T-helper 17 cell (primary cell): ENCODE measurements at places on chromosomes 3 and 15. TPM values are rescaled to one million over a fixed set of nuclear protein-coding genes. Genes with fewer than 3 reads are reported as not detected.
A peak's percentile ranks its signal among the peaks of the same experiment; 100 is the strongest.

Gene CNTN4
- total RNA-seq = not detected

Gene REC114
- total RNA-seq = not detected

- no peak overlapping the region for H3K4me3 ChIP-seq
These were observed 142.4 kb downstream of the EPHB1 start for GRCh38 chr3:134937256-134938028.

- no peak for DNase-seq
- peaks cover 77% of the 10 kb centered on the region for H3K4me1 ChIP-seq
- no peaks in the 10 kb centered on the region for H3K27me3 ChIP-seq
- H3K36me3 ChIP-seq = no peaks in the 10 kb centered on the region
These were observed 94.4 kb downstream of the SLCO3A1 start for GRCh38 chr15:91947683-91948608.

DNA sequence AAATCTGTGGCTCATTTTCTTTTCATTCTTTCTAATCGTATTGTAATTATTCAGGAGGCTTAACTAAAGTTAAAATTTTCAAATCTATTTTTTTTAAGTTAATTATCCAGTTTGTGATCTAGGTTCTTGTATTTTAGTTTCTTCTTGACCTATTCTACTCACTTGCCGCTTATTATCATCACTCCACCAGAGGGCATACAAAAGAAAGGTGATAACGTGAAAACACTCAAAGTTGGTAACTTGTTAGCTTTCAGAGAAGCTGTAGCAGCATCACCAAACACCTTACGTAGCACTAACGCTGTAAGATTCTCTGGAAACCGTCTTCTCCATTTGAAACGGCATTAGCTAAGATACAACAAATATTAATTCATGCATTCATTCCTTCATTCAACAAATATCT lies 4.8 kb downstream of the GNB4 start:
- peaks cover 67% of the 10 kb centered on the region for H3K27me3 ChIP-seq
- DNase-seq = no peak
- peaks cover 10% of the 10 kb centered on the region for H3K36me3 ChIP-seq
- H3K27ac ChIP-seq = no peak overlapping the region

DNA sequence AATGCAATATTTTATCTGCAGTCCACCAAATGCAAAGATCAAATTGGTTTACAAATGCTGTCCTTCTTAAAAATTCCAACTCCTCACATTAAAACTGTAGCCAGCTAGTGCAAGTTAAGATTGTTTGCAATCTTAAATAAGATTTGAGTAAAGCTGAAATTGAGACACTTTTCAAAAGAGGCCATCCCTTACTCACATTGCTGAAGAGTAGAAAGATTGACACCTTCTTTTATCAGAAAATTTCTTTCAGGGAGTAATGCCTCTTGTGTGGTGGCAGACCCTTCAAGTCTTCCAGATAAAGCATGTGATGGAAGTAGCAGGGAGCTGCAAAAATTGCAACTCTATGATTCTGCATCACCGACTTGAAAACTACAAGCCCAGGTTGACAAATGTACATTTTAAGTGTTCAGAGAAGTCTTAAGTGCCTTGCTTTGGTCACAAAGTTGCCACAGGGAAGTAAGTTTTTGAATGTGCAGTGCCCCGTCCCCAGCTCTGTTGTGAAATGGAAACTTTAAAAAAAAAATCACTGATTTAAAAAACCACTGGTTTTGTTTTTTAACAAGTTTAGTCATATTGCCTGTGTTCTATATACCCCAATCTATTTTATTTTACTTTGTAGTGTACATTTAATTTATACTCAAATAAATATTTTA lies 12.6 kb downstream of the CD86 start:
- DNase-seq = no peak
- H3K36me3 ChIP-seq = no peaks in the 10 kb centered on the region

DNA sequence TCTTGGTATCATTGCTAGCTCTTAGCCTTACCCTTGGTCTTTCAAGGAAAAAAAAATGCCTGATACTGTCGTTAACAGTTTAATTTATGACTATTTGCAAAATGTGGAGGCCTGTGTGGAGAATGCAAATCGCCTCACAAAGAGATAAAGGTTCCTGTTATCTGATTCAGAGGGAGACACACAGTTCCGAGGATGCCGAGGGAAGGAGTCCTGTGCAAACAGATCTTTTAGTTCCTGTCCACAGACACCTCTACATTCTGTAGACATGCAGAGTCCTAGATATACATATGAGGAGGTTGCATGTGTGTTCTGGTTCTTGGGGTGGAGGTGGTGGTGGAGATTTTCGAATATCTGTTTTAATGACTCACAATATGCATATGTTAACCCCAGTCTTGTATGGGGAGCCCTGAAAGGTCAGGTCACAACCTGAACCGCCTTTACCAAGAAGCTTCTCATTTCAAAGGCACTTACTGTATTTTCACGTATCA lies 5.7 kb downstream of the NR2F2 start:
- H3K4me1 ChIP-seq = peaks cover 2% of the 10 kb centered on the region
- H3K27ac ChIP-seq = no peak overlapping the region
- no peak for DNase-seq
- peaks cover 7% of the 10 kb centered on the region for H3K36me3 ChIP-seq
- H3K4me3 ChIP-seq = no peak overlapping the region

- H3K4me3 ChIP-seq = no peak overlapping the region
- H3K27ac ChIP-seq = no peak overlapping the region
- H3K27me3 ChIP-seq = no peaks in the 10 kb centered on the region
- no peaks in the 10 kb centered on the region for H3K4me1 ChIP-seq
These were observed 199.4 kb upstream of the PPP2R3A start for GRCh38 chr3:135766115-135766514.

GRCh38 chr15:28888900-28889299 lies 3.1 kb downstream of the APBA2 start:
- DNase-seq = no peak
- H3K4me3 ChIP-seq = no peak overlapping the region
- peak overlapping the region; percentile 98 for H3K27ac ChIP-seq
- H3K27me3 ChIP-seq = no peaks in the 10 kb centered on the region

DNA sequence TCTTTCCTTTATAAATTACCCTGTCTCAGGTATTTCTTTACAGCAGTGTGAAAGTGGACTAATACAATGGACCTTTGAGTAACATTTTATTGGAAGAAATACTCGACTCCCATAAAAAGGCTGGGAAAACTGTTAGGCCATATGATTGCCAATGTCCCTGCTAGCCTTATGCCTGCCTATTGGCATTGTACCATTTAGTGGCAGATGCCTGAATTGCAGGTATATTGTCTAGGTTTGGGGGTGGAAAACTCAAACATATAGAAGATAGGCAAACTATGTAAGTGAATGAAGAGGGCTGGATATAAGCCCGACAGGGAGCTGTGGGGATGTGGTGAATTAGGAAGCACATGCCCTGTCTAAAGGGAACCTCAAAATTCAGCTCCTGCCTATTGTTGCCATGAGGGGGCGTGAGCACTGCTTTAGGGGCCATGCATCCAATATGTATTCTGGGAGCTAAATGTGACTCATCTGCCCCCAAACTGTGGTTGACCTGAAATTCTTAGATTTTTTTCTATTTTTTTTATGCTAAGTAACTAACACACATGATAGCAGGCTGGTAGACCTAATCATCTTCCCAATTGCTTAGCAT lies 65.2 kb upstream of the TRA2B start:
- H3K36me3 ChIP-seq = no peaks in the 10 kb centered on the region
- peaks cover 2% of the 10 kb centered on the region for H3K4me1 ChIP-seq
- H3K27me3 ChIP-seq = peaks cover 31% of the 10 kb centered on the region
- H3K4me3 ChIP-seq = no peak overlapping the region
- H3K27ac ChIP-seq = no peak overlapping the region

- H3K4me3 ChIP-seq = no peak overlapping the region
- H3K27me3 ChIP-seq = peaks cover 9% of the 10 kb centered on the region
- no peaks in the 10 kb centered on the region for H3K36me3 ChIP-seq
These were observed 20.6 kb upstream of the WWTR1 start for GRCh38 chr3:149678351-149678950.

DNA sequence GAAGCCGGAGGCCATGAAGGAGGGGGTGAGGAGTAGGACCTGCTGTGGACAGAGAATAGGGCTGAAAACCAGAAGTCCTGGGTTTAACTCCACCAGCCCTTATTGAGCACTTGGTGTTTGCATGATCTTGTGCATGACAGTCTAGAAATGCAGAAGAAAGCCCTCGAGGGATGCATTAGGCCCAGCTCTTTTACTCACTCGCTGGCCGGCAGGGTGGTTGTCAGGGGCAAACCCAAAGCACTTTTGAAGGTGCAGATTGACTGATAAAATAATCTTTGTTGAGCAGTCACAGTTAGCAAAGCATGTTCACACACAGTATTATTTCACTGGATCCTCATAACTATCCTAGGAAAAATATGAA lies 55.3 kb downstream of the CORO2B start:
- H3K27me3 ChIP-seq = peaks cover 24% of the 10 kb centered on the region
- no peaks in the 10 kb centered on the region for H3K4me1 ChIP-seq
- H3K36me3 ChIP-seq = no peaks in the 10 kb centered on the region
- no peak overlapping the region for H3K27ac ChIP-seq

DNA sequence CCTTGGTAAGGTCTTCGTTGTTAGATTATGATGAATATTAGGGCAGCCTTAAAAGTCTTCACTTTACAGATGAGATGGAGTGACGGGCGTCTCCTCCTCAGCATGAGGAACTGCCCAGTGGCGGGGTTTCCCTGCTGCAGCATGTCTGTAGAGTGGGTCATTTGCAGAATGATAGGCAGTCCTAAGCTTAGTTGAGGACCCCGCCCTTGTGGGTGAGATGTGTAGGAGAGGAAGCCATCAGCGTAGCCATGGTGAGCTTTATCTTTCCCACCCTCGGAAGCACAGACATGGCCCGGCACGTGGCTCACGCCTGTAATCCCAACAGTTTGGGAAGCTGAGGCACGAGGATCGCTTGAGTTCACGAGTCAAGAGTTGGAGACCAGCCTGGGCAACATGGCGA lies 877 bp downstream of the NIT2 start:
- peak overlapping the region; percentile 93 for H3K27ac ChIP-seq
- DNase-seq = no peak
- peak overlapping the region; percentile 95 for H3K4me3 ChIP-seq
- peaks cover 3% of the 10 kb centered on the region for H3K36me3 ChIP-seq
- H3K4me1 ChIP-seq = peaks cover 16% of the 10 kb centered on the region

GRCh38 chr3:13542142-13542541 lies 6.8 kb upstream of the FBLN2 start:
- H3K4me3 ChIP-seq = no peak overlapping the region
- peaks cover 2% of the 10 kb centered on the region for H3K36me3 ChIP-seq
- H3K27ac ChIP-seq = no peak overlapping the region
- peaks cover 35% of the 10 kb centered on the region for H3K27me3 ChIP-seq

DNA sequence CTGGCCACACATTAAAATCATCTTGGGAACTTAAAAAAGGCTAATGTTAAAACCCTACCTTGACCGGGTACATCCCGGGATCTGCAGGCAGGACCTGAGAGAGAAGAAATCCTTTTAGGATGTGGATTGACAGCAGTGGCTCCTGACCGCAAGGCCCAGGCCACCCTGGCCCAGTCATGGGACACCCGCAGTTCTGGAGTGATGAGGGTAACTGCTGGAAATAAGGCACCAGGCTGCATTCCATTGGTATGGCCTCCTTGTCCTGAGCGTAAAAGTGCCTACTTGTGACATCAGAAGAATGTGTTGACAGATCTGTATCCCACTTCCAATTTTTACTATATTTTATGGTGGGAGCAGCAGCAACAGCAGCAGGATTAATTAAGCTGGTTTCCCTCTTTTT lies 63.4 kb upstream of the GSK3B start:
- no peaks in the 10 kb centered on the region for H3K4me1 ChIP-seq
- H3K27me3 ChIP-seq = peaks cover 22% of the 10 kb centered on the region
- peaks cover 5% of the 10 kb centered on the region for H3K36me3 ChIP-seq
- DNase-seq = no peak

DNA sequence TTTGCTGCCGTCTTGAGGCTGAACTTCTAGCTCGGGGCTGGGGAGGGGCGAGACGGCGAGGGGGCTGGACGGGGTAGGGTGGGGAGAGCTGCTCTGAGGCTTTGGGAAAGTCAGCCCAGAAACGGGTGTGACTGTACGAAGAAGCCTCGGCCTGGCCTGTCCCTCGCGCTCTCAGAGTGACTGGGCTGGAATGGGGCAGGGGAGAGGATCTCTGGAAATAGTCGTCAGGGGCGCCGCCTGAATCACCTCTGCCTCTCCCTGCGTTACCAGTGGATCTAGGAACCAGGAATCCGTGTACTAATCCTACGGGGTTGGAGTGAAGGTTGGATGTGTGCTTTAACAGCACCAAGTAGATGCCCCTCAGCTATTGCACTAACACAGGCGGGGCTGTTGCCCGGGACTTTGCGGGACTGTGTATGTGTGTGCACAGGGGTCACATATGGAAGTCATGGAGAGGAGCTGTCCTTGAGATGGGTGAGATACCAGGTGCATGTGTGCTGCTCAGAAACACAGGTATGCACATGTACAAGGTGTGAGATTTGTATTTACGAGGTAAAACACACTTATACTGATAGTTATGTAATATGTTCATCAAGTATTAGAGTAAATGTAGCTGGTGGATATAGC lies 591 bp downstream of the FOXL2NB start:
- no peak overlapping the region for H3K27ac ChIP-seq
- H3K27me3 ChIP-seq = peaks cover 70% of the 10 kb centered on the region
- DNase-seq = no peak
- H3K36me3 ChIP-seq = peaks cover 11% of the 10 kb centered on the region
- H3K4me1 ChIP-seq = peaks cover 33% of the 10 kb centered on the region
- H3K4me3 ChIP-seq = peak overlapping the region; percentile 83

- H3K27me3 ChIP-seq = peaks cover 5% of the 10 kb centered on the region
- DNase-seq = no peak
- H3K4me1 ChIP-seq = peaks cover 3% of the 10 kb centered on the region
- H3K27ac ChIP-seq = no peak overlapping the region
These were observed 36.5 kb downstream of the SLC6A20 start for GRCh38 chr3:45759851-45760250.

DNA sequence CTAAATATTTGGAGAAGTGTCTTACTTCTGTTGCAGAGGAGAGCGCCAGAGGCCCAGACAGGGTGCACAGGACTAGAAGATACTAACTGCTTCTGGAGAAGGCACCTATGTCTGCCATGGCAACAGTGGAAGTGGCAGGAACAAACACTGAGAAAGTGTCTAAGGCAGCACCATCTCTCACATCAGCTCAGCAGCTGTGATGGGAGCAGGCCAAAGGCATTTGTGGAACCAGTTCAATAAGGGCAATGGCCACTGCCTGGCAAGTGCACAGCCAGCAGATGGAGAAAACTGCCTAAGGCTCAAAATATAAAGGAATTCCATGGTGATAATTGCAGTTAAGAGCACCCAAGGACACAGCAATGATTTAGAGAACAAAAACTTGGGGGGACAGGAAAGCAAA lies 563.0 kb upstream of the CCDC54 start:
- H3K4me1 ChIP-seq = no peaks in the 10 kb centered on the region
- peaks cover 9% of the 10 kb centered on the region for H3K27me3 ChIP-seq
- H3K27ac ChIP-seq = no peak overlapping the region
- H3K36me3 ChIP-seq = no peaks in the 10 kb centered on the region
